Activated CD4-positive, alpha-beta T cell treated with anti-CD3 and anti-CD28 coated beads, Interleukin-2, amount 10 ng/mL, durations not matched to agents 24 days and 14 days (primary cell): ENCODE measurements at places on chromosomes 7 and 10. TPM values are rescaled to one million over a fixed set of nuclear protein-coding genes. Genes with fewer than 3 reads are reported as not detected.

The MICALL2 gene
- 1.8 TPM in 2 replicates for total RNA-seq

The H2BK1 gene
- 0.83 TPM in 1 of 2 replicates, not detected in the other for total RNA-seq

The MRLN gene
- 0.82 TPM in 1 of 2 replicates, not detected in the other for total RNA-seq

The IFIT1B gene
- not detected in 2 replicates for total RNA-seq

The ERLIN1 gene
- 20.2 TPM in 2 replicates for total RNA-seq

DNA sequence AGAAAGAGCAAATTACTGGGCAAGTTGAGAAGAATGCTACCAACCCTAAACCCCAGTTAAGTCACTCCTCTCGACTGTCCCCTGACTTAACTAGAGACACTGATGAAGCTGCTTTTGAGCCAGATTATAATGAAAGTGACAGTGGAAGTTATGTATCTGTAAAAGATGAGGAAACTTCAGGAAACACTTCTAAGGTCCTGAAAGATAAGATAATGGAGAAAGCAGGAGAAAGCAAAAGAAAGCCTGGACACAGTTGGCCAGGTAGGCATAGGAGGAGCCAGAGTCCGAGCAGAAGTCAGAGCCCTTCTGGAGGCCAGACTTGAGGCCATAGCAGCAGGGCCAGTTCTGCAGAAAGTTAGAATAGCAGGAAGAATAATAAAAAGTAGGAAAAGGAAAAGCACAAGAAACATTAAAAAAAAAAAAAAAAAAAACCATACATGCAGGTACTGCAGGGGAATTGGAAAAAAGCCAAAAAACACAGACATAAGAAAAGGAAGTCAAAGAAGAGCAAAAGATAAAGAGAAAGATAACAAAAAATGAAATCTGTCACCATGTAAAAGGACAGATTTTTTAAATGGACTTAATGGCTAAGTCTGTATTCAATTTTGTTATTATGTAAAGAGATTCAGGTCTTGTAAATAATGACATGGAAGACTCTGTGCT lies 101.0 kb upstream of the KCNMA1 start:
- H3K4me1 ChIP-seq = no peaks in the 10 kb centered on the region
- no peak overlapping the region for H3K27ac ChIP-seq
- no peak for DNase-seq
- H3K36me3 ChIP-seq = no peaks in the 10 kb centered on the region

DNA sequence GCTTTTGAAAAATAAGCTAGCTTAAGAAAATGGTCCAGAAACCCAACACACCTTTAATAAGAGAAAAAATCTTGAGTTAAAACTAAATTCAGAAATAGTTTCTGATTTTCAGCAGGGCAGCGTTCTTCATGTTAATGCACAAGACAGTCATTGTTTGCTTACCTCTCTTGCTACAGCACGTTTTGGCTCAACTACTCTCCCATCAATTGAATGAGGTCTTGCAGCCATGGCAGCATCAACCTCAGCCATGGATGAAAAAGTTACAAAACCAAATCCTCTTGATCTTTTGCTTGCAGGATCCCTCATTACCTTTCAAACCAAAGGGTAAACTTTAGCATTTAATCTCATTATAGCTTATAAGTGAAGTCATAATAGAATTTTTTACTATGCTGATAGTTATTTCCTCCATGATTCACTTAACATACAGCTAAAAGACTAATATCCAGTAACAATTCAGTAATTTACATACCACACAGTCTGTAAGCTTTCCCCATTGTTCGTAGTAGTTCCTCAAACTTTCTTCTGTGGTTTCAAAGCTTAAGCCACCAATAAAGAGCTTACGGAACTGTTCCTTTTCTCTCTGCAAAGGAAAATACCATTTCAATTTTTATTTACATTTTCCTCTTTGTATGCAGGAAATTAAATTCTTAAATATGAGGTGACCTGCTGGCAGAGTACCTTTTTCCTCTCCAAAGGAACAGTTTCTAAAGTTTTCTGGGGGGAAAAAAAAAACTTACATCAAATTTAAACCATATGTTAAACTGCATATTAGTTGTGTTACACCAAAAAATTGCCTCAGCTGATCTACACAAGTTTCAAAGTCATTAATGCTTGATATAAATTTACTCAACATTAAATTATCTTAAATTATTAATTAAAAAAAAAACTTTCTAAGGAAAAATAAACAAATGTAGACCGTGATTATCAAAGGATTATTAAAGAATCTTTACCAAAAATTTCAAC lies 3.1 kb downstream of the HNRNPA2B1 start:
- peaks cover 55% of the 10 kb centered on the region for H3K4me1 ChIP-seq
- DNase-seq = no peak
- peaks cover 7% of the 10 kb centered on the region for H3K27me3 ChIP-seq
- peak overlapping the region; percentile 99 for H3K27ac ChIP-seq

- DNase-seq = peak; percentile 54
- no peak overlapping the region for H3K4me3 ChIP-seq
- H3K27ac ChIP-seq = no peak overlapping the region
- H3K4me1 ChIP-seq = peaks cover 14% of the 10 kb centered on the region
- peaks cover 33% of the 10 kb centered on the region for H3K36me3 ChIP-seq
These were observed 67.9 kb upstream of the ANTXRL start for GRCh38 chr10:46218921-46219320.

GRCh38 chr7:8724080-8724718 lies 290.8 kb downstream of the NXPH1 start:
- H3K4me1 ChIP-seq = no peaks in the 10 kb centered on the region
- peak; percentile 70 for DNase-seq
- no peaks in the 10 kb centered on the region for H3K36me3 ChIP-seq

GRCh38 chr7:103640031-103640779 lies 194.2 kb upstream of the SLC26A5 start:
- H3K4me1 ChIP-seq = no peaks in the 10 kb centered on the region
- no peaks in the 10 kb centered on the region for H3K27me3 ChIP-seq
- no peak overlapping the region for H3K27ac ChIP-seq
- no peaks in the 10 kb centered on the region for H3K36me3 ChIP-seq
- DNase-seq = no peak
